ENCODE measurements at places on chromosomes 6 and 20.

DNA sequence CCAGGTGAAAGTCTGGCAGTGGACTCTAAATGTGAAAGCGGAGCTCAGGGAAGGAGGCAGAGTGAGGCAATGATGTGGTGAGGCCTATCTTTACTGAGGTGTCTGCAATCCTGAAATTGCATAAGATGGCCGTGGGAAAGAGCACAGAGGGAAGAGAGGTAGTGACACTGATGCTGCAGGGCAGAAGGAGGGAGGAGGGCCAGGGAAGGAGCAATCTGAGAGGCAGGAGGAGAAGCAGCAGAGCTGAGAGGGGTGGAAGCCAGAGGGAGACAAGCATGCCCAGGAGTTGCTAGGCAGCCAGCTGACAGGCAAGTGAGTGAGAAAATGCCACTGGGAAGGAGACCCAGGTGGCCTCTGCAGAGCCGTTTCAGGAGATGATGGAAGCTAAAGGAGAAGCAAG is 97.4 kb upstream of the CNR1 start:
- DNase-seq, result peak; percentile 49

- peak; percentile 32 for DNase-seq
Measured at GRCh38 chr6:116127771-116128493, 2.0 kb upstream of the COL10A1 start.

DNA sequence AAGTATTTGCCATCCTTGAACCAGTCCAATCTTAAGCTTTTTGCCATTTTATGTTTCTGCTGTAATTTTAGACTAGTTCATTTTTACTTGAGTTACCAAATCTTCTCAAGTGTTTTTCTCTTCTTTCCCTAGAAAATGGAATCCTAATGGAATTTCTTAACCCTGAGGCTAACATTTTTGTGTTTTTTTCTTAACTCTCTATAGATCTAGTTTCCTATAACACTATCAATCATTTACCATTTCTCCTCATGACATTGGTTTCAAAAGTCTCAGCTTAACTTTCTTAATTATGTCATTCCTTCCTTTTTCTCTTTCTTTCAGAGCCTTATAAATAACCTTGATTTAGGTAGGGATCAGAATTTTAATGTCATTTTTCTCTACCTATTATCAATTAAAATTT is 54.8 kb downstream of the SENP6 start:
- DNase-seq, result no peak

- DNase-seq, result no peak
Measured at GRCh38 chr6:27121640-27122039, 125.9 kb upstream of the PRSS16 start.

GRCh38 chr6:163648868-163649267 is 234.3 kb downstream of the QKI start:
- no peak for DNase-seq

GRCh38 chr20:35264755-35265154 is 13.2 kb downstream of the MMP24OS start:
- DNase-seq, result no peak

- no peak for DNase-seq
Measured at GRCh38 chr20:47818016-47818415, 32.7 kb upstream of the SULF2 start.

- no peak for DNase-seq
Measured at GRCh38 chr6:168047841-168048723, 30.9 kb downstream of the FRMD1 start.

GRCh38 chr6:41531591-41532582 is 14.3 kb upstream of the FOXP4 start:
- peak; percentile 95 for DNase-seq

DNA sequence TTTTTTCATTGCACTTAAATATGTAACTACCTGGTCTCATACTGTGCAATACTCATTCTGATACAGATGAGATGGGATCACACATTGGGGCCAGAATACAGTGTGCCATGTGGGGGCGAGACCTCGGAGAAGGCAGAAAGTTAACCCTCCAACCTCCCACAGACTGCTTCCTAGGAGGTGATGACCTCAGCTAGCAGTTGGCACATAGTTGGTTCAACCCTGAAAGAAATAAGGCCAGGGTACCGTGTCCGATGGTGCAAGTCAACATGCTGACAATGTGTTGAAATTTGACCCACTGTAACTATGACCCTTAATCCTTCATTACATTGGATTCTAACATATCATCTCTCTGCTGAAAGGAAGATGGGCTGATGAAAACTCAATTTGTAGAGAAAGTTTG is 61.9 kb downstream of the GJA10 start:
- no peak for DNase-seq

GRCh38 chr6:140318408-140318807 is 944.0 kb upstream of the CITED2 start:
- DNase-seq, result no peak

- peak; percentile 94 for DNase-seq
Measured at GRCh38 chr6:157533048-157533871, 152.3 kb downstream of the ZDHHC14 start.

DNA sequence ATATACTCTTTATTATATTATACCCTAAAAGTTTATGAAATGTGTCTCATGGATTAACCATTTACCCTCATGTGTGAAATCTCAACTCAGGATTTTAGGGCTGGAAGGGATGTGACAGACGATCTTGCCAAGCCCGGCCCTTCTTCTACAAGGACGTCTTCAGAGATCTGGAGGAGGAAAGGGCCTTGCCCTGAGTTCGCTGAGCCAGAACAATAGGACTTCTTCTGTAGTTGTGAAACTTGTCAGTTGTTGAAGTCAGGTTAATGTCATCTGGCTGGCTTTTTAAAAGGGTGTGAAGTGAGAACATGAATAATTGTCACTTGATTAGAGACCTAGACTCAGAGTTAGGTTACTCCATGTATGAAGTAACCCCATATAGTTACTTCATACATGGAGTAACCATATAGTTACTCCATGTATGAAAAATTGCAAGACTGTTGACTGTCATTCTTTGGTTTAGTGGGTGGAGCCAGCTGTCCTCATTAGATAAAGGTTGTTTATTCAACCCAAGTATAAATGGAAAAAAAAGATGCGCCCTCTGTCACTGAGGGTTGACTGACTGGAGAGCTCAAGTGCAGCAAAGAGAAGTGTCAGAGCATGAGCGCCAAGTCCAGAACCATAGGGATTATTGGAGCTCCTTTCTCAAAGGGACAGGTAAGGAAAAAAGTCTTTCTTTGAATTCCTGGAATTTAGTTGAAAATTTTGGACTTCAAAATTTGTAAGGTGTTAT is at the start of gene ARG1:
Gene ARG1 (plus strand): TSS at position 541 of the 730 bp plus-strand sequence. CDS start 57 bp downstream, at position 598.
- no peak for DNase-seq

DNA sequence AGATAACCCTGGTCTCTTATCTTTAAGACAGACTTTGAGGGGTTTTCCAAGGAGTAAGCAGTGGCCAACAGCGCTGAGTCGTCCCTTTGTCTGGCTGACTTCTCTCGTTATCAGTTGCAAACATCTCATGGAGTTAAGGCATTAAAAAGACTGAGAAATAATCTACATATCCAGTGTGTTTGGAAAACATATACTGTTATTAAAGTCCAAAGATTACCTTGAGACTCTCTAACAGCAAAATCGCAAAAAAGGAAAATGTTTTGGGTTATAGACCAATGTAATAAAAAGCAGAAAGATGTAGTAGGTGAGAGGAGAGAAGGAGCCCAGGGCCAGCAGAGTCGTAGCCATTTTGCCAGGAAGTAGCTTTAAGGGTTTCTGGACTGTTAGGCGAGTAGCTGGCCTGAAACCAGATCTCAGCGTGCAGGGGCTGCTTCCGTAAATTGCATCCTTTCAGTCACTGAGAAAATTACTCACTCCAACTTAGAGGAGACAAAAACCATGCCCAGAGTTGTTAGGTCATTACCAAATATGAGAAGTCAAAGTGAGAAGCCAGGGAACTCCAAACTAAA is 24.6 kb downstream of the MYLK4 start:
- peak; percentile 46 for DNase-seq

GRCh38 chr6:9405369-9405768 is 970.0 kb upstream of the SLC35B3 start:
- DNase-seq, result peak; percentile 86

DNA sequence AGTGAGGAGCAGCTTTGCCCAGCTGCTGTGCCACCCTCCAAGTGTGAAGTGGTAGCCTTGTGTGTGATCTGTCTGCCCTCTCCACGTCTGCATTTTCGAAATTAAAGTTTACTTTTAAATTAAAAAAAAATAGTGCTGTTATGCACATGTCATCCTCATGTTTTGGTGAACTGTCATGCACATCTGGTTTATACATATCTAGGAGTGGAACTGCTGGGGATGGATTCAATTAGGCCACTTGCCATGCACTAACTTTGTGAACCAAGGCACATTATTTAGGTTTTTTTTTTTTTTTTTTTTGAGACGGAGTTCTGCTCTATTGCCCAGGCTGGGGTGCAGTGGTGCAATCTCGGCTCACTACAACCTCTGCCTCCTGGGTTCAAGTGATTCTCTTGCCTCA is 3.6 kb downstream of the GTSF1L start:
- DNase-seq, result no peak

DNA sequence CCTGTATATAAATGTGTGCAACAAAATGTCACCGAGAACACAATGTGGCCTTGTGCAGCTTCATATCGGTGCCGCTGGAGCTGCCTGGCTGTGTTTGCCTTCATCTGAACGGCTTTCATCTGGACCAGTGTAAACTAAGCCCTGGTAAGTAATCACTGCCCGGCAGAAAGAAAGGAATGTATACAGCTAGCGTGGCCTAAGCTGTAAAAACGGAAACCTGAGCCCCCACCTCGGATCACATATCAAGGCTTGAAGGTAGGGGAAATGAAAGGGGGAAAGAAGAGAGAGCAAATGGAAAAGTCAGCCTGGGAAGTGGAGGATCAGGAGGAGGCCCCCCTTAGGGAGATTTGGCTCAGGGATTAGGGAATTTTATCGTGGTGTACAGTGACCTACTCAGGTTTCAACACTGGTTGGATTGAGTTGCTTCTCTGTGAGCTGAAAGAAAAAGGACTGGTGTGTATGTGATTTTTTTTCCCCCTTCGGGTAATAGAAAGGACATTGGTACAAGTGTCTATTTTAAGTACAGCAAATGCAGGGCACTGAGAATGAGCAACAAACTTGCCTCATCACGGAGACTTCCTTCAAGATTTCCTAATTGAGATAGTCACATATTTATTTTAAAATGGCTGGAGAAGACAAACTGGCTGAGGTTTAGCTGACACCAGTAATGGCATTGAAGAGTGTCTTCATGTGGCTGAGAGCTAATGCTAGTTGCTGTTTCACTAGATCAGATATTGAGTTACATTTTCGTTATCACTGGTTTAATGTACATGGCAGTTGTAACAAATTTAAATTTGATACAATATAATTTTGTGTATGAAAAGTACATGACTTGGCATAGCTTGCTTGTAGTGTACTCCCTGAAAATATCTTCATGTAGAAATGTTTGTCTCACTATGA is 3.5 kb downstream of the SOBP start:
- DNase-seq, result peak; percentile 90

DNA sequence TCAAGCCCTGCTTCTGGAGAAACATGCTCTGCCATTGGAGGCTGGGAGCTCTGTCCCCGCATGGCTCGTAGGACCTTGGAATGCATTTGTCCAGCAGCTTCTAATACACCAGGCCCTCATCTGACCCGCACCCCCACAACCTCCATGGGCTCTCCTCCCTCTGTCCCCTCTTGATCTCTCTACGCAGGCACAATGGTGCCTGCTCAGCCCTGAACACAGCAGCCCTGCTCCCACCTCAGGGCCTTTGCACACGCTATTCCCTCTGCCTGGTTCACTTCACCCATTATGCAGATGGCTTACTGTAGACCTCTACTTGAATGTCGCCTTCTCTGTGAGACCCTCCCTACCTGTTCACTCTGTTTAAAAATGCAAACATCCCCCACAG is 27.0 kb upstream of the PTGIS start:
- no peak for DNase-seq

- DNase-seq, result no peak
Measured at GRCh38 chr20:37535443-37536132, 7.9 kb upstream of the BLCAP start.

GRCh38 chr20:40111282-40111681 is 577.8 kb downstream of the MAFB start:
- peak; percentile 17 for DNase-seq

DNA sequence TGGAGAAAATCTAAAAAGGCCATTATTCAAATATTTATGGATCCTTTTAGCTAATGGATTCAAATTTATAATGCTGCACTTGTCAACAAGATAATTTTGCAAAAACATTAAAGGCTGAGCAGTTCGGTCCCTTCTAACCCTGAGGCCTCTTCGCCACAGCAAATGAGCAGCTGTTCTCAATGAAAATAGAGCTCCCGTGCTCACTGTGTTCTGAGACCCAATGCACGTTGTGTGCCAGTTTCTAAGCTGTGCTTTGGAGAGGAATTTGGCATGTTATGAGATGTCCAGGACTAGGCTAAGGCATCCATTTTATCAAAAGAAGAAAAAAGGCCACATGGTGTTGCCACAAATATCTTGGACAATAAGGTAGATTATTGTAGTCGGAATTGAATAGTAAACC is 220.1 kb upstream of the TSHZ2 start:
- DNase-seq, result no peak

DNA sequence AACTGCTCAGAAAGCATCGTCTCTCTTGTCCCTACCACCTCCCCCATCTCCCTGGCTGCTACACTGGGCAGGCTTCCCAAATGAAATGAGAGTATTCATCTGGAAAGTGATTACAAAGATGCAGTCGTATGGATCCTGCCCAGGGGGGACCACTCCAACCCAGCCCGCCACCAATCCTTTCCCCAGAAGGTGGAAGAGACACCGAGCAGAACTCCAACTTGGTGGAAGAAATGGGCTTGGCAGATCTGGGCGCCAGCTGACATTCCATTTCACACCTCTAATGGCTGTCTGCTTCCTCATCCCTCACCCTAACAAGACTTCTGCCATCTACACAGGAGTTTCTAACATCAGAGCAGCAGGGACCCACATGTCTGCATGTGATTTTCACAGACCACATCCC is 12.7 kb downstream of the PKHD1 start:
- DNase-seq, result no peak

DNA sequence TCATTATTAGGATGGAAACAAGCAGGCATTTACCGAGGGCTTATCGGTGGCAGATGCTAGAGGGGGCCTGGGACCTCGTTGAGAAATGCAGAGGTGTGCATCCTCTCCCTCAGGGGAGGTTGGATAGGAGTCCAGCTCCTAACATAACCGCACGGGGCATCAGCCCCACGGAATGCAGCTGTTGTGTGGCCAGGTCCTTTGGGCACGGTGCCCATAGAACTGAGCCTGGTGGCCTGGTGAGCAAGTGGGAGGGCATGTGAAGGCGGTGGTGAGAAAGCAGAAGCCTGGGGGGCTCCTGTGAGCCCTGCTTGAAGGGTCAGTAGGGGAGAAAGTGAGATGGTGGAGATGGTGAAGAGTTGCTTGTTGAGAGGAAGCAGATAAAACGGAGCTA is 143.7 kb downstream of the CDH26 start:
- DNase-seq, result no peak

GRCh38 chr6:105746130-105746505 is 340.0 kb upstream of the PRDM1 start:
- DNase-seq, result no peak

DNA sequence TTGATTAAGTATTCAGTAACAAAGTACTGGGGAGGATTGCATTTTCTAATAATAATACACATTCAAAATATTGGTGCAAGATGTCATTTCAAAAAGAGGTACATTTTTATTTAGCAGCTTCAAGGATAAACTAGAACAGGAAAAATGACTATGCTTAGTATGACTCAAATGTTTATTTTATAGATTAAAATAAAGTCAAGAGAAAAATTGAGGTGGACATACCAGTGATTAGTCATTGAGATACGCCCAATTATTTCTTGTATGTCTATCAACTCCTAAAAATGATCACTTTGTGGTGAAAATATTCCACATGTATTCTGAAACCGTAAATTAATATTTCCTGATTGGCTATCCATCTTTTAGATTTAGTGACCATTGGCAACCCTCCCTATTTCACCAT is 96.7 kb downstream of the PHF3 start:
- no peak for DNase-seq

GRCh38 chr6:49906526-49906925 is 40.2 kb upstream of the CRISP1 start:
- peak; percentile 76 for DNase-seq

Data from NCI-H69 (cell line).